ENCODE measurements at places on chromosomes 4 and X.

- DNase-seq = no peak
Observed at GRCh38 chr4:113560579-113560978, 201.0 kb downstream of the CAMK2D start.

GRCh38 chrX:83145876-83146275 lies 362.2 kb upstream of the POU3F4 start:
- DNase-seq = no peak

DNA sequence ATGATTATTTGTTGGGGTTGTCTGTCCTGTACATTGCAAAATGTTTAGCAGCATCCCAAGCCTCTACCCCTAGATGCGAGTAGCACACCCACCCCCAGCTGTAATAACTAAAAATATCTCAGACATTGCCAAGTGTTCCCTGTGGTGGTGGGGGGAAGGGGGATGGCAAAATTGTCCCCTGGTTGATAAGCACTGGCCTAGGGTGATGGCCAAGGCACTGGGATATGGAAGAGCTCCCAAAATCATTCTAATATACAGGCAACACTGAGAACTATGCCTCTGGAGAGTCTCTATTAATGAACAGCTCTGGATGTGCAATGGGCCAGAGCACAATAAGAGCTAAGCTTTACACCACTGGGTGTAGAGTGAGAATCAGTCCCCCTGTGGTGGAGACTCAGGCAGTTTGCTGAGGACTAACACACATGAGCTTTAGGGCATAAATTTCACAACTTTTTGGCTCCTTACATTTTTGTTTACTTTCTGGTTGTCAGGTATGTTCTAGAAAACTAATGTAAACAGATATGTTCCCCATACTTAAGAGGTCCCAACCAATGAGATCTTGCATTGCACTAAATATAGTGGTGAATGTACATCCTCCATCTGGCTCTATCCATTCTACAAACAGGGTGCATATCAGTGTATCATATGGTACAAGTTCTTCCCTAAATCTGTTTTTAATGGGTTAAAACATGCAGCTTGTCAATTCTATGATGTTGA lies 34.5 kb downstream of the EDNRA start:
- no peak for DNase-seq

DNA sequence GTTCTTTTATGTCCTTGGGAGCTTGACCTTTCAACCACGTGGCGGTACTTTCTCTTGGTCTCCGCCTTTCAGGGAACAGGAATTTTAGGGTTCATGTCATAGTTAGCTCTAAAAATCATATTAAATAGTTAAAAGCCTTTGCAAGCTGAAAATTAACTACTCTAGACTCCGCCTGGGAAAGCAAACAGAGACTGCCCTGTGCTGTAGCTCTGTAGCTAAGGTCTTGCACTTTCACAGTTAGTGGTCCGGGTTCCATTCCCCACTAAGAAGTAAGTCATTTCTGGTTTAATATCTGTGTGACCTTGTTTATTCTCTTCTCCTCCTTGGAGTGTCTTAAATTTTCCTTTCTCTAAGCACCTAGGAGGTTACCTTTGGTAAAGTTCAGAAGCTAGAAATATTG lies 118.2 kb downstream of the PHF8 start:
- DNase-seq = no peak

- DNase-seq = no peak
Observed at GRCh38 chr4:113809311-113809710, 47.8 kb upstream of the CAMK2D start.

- no peak for DNase-seq
Observed at GRCh38 chr4:185396724-185397385, at the start of gene ANKRD37. Gene ANKRD37, plus strand, starts transcription at chr4:185396841. Its CDS starts 83 bp downstream, at chr4:185396924.

DNA sequence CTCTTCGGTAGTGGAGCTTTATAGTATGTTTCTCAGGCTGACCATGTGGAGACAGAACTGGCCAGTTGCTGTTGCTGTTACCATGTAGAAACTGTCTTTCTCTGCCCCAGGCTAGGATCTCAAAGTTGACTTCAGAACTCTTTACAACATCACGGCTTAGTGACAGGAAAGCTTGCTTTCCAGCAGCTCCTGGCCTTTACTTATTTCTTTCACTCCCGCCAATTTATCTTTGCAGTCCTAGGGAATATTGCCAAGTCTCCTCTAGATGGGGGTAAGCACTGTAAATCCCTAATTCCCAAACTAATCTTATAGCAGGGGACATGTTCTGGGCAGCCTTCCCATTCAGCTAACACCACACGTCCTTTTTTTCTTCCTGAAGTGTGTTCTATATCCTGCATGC lies 631.6 kb downstream of the SPRY1 start:
- DNase-seq = no peak

DNA sequence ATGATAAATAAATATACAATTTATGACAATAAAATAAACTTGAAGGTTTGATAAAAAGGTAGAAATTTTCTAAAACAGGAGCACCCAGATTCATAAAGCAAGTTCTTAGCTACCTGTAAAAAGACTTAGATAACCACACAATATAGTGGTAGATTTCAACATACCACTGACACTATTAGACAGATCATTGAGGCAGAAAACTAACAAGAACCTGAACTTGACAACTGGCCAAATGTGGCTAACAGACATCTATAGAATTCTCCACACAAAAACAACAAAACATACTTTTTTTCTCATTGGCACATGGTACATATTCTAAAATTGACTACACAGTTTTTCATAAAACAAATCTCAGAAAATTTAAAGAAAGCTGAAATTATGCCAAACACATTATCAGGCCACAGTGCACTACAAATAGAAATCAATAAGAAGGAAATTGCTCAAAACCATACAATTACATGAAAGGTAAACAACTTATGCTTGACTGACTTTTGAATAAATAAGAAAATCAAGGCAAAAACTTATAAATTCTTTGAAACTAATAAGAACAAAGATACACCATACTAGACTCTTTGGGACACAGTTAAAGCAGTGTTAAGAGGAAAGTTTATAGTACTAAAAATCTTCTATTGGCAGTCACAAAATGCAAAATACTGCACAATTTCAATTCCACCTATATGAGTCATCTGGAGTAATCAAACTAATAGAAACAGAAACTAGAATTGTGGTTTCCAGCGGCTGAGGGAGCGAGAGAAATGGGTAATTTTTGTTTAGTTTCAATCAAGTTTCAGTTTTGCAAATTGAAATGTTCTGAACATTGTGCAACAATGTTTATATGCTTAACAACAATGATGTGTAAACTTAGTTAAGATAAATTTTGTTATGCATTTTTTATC lies 925.6 kb downstream of the SH3BGRL start:
- DNase-seq = no peak

DNA sequence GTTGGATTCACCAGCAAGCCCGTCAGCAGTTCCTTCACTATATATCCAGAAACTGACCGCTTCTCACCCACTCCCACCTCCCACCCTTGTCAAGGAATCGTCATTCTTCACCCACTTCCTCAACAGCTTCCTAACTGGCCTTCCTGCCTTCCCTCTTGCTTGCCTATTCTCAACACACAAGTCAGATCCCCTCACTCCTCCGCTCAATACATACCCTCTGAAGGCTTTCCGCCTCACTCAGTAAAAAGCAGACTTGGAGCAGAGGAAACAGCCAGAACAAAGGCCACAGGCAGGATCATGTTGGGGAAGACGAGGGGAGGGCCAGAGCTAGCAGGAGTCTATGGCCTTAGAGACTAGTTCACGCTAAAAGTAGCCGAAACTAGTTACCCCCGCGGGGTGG lies 23.7 kb downstream of the RWDD4 start:
- peak; percentile 37 for DNase-seq

Data from NCI-H1694 (cell line).